ENCODE measurements at places on chromosomes 5 and 9.

DNA sequence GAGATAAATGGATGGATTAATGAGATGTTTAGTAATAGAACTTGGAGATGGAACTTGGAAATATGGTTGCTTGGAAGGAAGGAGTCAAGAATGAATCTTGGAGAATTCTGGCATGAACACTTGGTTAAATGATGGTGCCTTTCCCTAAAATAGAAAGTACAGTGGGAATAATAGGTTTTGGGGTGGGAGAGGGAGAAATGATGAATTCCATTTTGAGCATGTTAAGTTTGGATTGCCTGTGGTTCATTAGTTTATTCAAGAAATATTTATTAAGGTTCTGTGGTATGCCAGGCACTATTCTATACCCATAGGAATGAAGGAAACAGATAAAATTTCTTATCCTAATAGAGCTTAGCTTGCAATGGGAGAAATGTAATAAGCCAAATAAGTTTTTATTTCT lies 58.4 kb downstream of the PBX3 start:
- DNase-seq, result no peak

GRCh38 chr5:107739661-107740060 lies 68.9 kb upstream of the EFNA5 start:
- DNase-seq, result no peak

DNA sequence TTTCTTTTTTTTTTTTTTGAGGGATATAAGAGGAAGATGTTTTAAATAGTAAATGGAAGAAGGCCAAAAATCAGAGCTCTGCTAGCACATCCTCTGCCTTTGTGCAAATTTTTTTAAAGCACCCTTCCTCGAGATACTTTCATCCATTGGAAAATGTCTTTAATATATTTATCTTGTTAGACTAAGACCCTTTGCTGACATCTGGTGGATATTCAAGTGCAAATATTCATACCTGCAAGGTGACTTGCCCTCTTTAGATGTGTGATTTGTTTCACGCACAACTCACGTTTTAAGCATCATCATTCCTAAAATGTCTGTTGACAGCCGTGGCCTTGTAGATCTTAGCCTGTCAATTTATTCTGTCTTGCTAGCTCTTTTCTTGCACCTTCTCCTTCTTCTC lies 258.5 kb downstream of the AGTPBP1 start:
- no peak for DNase-seq

GRCh38 chr5:148467958-148468357 lies 84.2 kb downstream of the FBXO38 start:
- DNase-seq, result no peak

DNA sequence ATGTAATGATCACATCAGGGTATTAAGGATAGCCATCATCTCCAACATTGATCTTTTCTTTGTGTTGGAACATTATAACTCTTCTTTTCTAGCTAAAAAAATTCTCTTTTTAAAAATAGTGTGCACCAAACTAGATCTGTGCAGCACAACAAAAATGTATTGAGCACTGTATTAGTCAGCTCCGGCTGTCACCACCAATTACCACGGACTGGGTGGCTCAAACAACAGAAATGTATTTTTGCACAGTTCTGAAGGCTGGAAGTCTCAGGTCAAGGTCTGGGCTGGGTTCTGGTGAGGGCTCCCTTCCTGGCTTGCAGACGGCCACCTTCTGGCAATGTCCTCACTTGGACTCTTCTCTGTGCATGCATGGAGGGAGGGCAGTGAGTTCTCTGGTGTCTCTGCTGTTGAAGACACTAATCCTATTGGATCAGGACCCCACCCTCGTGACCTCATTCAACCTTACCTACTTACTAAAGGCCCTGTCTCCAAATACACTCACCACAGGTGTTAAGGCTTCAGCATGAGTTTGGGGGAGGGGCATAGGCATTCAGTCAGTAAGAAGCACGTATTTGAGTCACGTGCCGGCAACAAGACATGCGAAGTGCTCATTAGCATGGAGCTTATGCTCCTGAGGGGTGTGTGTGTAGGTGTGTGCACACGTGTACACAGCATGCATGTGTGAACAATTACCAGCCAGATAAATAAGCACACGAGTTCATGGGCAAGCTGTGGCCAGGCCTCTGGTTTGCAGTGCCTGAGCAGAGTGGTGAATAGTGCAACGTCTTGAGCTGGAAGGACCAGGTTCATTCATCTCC lies 89.4 kb upstream of the SH3PXD2B start:
- DNase-seq, result no peak

GRCh38 chr5:139698490-139699146 lies 50.5 kb downstream of the CXXC5 start:
- peak; percentile 52 for DNase-seq

DNA sequence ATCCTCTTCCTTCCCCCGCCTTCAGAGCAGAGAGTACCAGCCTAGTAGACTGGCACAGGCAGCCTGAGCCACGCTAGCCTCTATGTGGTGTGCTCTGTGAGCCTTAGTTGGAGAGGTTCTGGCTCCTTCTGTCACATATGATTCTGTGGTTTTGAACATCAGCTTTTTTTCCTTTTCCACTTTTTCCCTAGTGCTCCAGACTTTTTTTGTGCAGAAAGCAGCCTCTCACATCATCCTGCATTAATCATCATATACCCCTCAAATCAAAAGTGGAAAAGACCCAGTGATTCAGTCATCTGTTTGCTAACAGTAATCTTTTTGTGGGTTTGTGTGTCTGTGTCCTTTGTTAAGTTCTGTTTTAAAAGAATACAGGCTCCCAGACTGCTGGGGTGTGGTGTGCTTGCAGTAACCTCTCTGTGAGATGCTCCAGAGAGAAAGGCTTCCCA lies 663.9 kb upstream of the RGMB start:
- DNase-seq, result no peak

DNA sequence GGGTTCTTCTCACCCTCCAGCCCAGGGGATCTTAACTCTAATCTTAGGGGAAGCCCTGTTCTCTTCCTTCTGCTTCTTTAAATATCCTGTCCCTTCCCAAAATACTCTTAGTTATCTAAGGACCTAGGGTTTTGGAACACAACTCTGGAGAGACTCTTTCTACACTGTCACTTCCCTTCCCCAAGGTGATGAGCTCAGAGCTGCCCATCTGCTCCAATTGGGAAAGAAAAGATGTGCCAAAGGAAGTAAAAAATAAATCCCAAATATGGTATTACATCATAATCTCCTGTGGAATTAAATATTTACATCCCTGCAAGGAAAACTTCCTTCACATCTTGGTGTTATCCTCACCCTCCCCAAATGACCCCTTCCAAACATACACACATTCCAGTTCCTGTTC lies 291.2 kb downstream of the EPB41L4A start:
- DNase-seq, result no peak

DNA sequence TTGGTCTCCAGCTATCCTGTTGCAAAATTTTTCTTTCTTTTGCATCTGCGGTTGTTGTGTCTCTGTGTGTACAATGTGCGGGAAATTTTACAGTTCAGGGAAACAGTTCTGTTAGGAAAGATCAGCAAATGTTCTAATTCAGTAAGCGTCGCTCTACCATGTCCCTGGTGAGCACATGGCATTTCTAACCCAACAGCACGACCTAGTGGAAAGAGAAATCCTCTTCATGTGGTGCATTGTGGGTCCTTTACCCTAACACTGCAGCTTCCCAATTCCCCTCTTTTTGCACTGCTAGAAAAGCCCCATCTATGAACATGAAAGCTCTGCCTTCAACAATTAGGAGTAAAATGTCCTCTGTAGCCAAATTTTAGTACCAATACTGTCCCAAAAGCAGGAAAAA lies 974.2 kb upstream of the CDH9 start:
- DNase-seq, result no peak

DNA sequence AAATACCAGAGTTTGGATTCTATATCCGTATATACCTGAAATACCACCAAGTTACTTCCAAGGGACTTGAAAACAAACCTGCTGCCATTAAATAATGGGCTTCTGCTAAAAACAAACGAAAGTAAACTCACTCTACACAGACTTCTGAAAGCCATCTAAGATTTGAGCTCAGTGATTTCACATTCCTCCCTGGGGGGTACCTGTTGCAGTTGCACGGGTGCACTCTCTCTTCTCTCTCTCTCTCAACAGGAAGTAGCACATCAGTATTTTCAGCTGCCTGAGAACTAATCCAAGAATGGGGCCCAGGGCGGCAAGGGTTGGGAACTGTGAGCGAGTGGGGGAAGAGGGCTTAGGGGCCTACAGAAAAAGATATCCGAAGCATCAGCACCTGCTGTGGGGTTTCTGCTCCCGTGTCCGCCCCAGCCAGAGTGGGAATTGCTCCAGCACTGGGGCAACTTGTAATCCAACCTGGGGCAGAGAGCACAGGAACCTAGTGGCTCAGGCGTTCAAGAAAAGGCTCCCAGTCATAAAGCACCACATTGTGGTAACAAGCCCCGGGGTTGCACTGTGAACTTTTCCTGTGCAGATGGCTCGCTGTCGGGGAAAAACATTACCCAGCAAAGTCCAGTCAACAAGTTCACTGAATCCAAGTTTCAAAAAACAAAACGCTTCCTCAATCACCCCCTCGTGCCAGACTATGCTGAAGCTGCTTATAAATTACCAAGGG lies 99.8 kb downstream of the EFNA5 start:
- no peak for DNase-seq

GRCh38 chr9:2214707-2215106 lies 199.6 kb downstream of the SMARCA2 start:
- DNase-seq, result no peak

- DNase-seq, result no peak
Measured at GRCh38 chr5:179325296-179326031, 19.8 kb downstream of the ADAMTS2 start.

DNA sequence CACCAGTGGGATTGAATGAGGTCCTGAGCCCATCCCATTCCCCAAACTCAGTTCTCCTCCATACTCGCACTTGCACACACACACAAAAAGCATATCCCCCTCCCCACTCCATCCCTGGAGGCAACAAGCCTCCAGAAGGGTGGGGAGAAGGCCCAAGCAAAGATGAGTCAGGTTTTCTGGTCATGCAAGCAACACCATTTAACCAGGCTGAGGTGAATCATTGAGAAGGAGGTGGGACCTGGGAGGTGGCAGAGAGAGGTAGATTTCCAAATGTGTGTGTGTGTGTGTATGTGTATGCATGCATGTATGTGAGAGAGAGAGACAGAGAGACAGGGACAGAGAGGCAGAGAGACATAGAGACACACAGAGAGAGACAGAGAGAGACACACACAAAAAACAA lies 185.2 kb upstream of the TRIM32 start:
- no peak for DNase-seq

GRCh38 chr9:87567571-87567970 lies 69.9 kb downstream of the DAPK1 start:
- no peak for DNase-seq

DNA sequence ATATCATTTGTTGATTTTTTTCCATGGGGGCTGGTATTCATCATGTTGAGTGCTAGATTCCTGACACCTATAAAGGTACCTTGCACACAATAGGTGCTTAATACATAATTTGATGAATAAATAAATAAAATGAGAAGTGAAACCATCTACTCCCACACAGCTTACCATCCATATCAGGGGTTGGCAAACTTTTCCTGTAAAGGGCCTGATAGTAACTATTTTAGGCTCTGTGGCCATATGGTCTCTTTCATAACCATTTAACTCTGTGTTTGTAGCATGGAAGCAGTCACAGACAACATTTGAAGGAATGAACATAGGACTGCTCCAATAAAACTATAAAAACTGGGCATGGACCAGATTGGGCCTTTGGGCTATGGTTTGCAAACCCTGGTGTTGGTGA lies 100.3 kb downstream of the GCNT1 start:
- no peak for DNase-seq

DNA sequence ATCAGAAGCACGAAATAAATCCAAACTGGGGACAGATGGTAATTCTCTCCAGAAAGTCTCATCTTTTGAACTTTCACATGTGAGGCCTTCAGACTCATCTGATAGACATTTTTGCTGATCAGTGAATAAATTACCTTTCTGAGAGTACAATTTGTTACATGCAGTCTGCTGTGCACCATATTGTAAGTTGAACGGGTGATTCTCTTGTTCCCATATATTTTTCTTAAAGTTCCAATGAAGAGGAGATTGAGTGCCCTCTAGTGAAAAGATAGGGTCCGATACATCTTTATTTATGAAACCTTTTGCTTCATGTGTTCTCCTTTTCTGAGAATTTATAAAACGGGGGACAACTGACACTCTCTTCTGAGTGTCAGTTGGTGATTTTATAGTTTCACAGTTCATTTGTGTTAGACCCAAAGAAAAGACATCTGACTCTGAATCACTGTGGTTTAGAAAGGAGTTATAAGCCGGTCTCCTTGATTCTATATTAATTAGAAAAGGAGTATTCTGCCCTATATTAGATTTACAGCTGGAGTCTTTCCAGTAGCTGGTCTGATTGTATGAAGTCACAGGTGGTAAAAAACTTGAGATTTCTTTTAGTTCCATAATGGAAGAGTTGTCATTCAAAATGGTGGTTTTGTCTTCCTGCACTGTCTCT lies 30.4 kb downstream of the GNG10 start:
- no peak for DNase-seq

DNA sequence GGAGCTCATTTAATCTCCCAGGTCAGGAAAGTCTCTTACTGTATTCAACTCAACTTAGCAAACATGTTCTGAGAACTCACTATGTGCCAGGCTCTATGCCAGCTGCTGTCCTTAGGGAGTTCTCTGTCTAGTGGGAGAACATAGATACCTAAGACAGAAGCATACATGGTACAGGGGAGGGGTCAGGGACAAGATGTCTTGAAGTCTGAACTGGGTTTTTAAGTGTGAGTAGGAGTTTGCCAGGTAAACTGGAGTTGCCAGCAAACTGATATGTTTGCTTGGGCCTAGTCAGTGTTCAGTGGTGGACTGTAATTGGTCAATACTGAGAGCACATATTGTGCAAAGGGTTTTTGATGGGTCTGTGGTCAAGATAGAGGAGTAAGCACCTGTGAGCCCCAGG lies 18.3 kb upstream of the GLE1 start:
- no peak for DNase-seq

- no peak for DNase-seq
Measured at GRCh38 chr5:172044631-172045314, 38.3 kb upstream of the FBXW11 start.

DNA sequence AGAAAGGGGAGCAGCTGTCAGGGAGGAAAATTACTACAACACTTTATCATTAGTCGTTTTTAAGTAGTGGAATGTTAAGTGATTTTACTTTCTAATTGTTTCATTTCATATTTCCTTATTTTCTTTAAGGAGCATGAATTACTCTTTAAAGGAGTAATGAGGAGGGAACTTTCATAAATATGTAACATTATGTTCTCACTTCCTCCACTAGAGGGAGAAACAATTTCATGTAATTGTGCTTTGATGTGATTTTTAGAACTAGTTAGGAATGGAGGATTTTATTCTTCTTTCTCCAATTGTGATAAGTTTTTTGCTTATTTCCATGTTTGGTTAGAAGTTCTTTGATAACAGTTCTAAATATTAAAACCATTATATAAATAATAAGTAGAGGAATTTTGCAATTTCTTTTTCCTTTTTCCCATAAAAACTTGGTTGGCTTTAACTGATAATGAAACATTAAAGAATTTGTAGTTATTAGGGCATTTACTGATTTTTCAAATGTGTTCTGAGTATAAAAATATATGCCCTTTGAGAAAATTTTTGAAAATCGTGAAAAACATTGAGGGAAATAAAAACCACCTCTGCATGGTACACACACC lies 25.6 kb downstream of the CEP78 start:
- no peak for DNase-seq
